OCI-LY7 (cell line): ENCODE measurements at places on chromosomes 4 and X.
A peak's percentile ranks its signal among the peaks of the same experiment; 100 is the strongest.

DNA sequence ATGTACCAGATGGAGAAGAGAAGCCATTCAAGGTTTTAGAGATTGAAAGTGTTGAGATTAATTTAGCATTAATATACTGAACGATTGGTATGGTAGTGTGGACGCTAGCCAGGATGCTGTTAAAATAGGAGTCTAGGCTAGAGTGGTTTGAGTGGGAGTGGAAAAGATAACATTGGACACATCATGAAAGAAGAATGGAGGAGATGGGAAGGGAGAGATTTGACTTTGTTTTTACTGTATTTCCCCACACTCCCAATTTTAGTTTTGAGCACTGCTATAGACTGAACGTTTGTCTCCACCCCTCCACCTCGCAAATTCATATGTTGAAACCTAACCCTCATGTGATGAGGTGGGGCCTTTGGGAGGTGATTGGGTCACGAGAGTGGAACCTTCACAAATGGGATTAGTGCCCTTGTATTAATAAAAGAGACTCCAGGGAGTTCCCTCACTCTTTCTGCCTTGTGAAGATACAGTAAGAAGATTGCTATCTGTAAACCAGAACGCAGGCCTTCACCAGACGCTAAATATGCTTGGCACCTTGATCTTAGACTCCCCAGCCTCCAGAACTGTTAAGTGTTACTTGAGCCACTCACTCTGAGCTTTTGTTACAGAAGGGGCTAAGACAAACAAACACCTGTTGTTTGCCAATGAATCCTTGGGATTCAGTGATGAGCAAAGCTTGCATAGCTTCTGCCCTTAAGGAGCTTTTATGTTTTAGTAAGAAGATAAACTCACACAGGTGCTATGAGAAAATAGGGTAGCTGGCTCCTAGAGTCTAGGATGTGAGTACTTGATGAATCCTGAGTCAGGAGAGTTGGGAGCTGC is 25.8 kb downstream of the USP9X start:
- DNase-seq = no peak

DNA sequence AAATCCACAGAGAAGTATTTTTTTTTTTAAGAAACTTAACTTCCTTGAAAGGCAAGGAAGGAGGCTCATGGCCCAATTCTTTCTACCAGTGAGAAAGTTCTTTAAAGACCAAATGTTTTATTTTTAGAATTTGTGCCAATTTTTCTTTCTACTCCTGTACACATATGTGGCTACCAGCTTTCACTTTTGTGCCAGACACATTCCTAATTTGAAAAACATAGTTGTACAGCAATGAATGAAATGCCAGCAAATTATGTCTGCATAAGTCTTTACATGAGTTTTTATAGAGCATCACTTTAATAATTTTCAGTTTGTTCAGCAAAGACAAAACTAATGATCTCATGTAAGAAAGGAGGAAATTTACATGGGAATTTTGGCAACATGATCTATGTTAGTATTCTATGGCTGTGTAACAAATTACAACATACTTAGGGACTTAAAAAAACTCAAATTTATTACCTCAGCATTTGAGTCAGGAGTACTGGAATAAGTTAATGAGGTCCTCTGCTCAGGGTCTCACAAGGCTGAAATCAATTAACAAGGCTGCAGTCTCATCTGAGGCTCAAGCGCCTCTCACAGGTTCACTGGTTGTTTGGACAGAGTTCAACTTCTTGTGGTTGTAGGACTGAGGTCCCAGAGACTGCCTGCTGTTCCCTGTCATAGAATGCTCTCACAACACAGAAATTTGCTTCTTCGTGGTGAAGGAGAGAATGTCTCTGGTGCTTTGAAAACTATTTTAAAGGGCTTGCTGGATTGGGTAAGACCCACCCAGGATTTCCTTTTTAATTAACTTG is 678.2 kb upstream of the FAM241A start:
- DNase-seq = no peak

- peak; percentile 41 for DNase-seq
Observed at GRCh38 chr4:154506253-154506652, 14.7 kb upstream of the DCHS2 start.

DNA sequence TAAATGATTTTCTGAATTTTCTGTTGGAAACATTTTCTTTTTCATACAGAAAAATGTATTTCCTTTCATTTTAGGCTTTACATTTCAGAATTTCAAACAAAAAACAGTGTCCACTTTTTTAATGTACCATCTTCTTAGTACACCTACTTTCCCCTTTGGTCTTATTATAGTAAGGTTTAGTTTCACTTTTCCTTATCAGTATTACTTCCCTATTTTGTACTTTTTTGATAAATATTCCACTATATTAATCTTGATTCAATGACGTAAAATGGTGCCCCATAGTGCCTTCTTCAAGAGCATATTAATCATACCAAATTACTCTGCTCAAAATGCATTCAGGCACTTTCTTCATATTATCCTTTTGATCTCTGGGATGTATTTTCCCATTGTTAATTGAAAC is 52.5 kb downstream of the BANK1 start:
- no peak for DNase-seq

DNA sequence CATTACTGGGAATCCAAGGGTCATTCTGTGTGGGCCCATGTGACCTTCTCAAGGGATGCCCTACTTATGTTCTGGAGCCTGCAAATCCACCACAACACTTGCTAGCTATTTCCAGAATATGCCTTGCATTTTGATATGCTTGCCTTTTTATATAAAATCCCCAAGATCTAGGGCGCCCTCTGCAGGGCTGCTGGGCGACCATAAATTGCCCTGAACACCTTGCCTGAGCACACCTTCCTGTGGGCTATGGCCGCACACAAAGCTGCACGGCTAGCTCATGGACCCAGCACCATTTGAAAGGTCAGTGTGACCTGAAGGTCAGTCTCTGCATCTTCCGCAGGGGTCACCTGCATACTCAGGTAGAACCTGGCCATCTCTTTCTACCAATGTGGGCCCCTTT is 311.7 kb downstream of the NLGN4X start:
- peak; percentile 28 for DNase-seq

- no peak for DNase-seq
Observed at GRCh38 chr4:108400309-108400708, 220.1 kb upstream of the RPL34 start.
